ENCODE measurements at places on chromosomes 2 and 18.

- DNase-seq = no peak
Observed at GRCh38 chr2:8427211-8427610, 254.6 kb upstream of the ID2 start.

- no peak for DNase-seq
Observed at GRCh38 chr2:65687614-65688013, 255.2 kb upstream of the SPRED2 start.

GRCh38 chr2:40457837-40458236 lies 5.9 kb upstream of the SLC8A1 start:
- no peak for DNase-seq

GRCh38 chr2:238927746-238928519 lies 80.0 kb downstream of the TWIST2 start:
- DNase-seq = no peak

GRCh38 chr2:128563348-128563687 lies 244.7 kb upstream of the HS6ST1 start:
- DNase-seq = no peak

DNA sequence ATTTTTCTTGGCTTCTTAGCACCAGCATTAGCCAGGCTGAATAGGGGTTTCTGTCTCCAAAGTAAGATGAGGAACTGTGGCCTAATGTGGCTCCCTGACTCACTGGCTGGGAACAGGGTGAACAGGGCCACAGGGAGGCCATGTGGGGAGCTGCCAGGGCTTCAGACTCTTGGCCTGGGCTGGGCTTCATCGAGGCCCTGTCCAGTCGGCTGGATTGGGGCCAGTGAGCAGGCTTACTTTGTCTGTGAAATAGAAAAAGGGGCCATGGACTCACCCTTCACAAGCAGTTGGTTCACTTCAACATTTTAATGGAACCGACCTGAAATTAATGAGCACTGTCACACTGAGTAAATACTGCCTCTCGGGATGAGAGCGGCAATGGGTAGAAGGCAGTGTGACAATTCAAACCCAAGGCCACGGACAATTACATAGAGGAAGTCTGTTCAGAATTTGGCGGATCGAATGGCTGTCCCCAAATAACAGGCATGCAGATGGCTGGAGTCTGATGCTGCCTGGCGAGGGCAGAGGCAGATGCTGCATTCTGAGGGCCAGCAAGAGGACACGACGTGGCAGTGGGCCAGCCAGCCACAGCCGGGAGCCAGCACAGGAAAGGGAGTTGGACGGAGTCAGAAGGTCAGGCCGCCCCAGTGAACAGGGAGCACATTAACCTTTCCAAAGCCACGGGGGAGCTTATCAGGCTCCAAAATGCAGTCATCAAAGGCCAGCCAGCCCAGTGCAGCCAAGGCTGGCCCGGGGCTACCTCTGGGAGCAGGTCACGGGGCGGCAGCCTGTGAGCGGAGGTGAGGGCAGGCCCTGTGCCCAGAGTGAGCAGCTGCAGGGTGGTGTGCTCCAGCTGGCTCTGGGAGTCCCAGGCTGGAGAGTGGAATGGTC lies 146.6 kb upstream of the REV1 start:
- peak; percentile 21 for DNase-seq
